Mesendoderm (in vitro differentiated cells): ENCODE measurements at places on chromosomes 2 and 18.
A peak's percentile ranks its signal among the peaks of the same experiment; 100 is the strongest.

GRCh38 chr2:160220026-160220425 is 20.0 kb upstream of the ITGB6 start:
- no peak for DNase-seq

GRCh38 chr18:54532222-54532621 is 58.8 kb upstream of the DYNAP start:
- DNase-seq = peak; percentile 44

DNA sequence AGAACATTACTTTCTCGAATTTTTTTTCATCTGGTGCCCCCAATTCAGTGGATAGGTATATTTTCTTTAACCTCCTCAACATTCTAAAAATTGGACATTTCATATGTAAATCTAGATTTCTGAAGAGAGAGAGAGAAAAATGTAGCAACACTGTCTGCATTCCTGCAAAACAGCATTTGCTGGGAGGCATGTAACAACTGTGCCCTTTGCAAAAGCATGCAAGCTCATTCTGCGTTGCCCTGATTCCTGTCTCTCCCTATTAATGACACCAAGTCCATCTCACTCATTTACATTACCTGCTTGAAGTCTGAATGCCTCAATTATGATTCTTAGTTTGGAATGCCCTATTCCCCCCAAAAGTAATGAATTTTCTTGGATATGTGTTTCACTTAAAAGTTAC is 79.8 kb upstream of the BARD1 start:
- no peak for DNase-seq

- no peak for DNase-seq
Observed at GRCh38 chr2:25324905-25325592, 16.7 kb downstream of the DNMT3A start.

DNA sequence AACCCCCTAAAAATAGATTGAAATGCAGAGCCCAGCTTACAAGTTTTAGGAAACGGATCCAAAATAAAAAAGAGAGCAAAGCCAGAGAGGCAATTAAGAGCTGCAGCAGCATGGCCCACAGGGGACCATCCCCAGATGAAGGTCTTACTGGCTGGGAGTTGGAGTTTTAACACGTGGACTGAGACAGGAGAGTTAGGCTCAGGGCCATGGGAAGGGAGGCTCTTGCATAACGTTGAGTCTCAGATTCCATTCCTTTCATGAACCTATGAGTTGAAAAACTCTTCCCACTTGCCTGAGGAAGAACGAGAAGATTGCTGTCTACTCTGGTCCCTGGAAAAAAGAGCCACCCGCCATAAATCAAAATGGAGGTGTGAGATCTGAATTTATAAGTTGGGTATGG is 101.8 kb upstream of the NDUFV2 start:
- no peak for DNase-seq
